ENCODE measurements at places on chromosomes 2 and 18. TPM values are rescaled to one million over a fixed set of nuclear protein-coding genes. Genes with fewer than 3 reads are reported as not detected.
A peak's percentile ranks its signal among the peaks of the same experiment; 100 is the strongest.

GRCh38 chr2:165427686-165428085, 41.8 kb upstream of the CSRNP3 start:
- no peak for DNase-seq
- H3K4me1 ChIP-seq: no peaks in the 10 kb centered on the region
- H3K4me3 ChIP-seq: no peak overlapping the region
- no peaks in the 10 kb centered on the region for H3K36me3 ChIP-seq
- no peaks in the 10 kb centered on the region for H3K27me3 ChIP-seq
- no peak overlapping the region for H3K27ac ChIP-seq

The OTOS gene
- total RNA-seq: not detected

DNA sequence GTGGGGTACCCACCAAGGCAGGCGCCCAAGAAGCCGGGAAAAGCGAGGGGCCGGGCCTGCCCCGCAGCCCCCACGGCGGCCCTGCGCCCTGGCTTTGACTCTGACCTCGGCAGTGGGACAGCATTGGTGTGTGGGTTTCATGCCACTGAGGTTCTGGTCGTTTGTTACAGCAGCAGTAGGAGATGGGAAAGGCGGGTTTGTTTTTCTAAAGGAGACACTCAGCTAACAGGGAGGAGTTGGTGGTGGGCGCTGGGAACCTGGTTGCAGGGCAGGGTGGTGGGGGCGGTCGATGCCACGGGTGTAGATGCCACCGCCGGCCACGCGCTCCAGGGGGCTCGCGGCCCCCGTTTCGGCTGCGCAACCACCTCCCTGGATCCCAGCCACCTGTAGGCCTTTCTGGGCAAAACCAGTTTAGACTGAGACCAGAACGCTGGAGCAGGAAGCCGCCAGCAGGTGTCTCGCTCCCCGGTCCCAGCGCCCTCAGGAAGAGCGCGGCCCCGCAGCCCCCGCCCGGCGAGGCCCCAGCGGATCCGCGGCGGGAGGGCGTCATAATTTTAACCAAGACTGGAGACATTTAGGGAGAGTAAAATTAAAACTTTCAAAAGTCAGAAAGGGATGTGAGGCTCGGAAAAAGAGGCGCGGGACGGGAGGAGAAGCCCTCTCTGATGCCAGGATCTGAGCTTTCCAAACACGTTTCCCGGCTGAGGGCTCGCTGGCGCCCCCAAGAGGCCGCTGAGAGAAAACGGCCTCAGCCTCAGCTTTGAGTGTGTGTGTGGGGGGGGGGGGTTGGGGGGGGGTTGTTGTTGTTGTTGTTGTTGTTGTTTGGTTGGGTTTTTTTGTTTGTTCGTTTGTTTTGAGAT, 17.4 kb downstream of the CIDEA start:
- no peaks in the 10 kb centered on the region for H3K36me3 ChIP-seq
- H3K27ac ChIP-seq: peak overlapping the region; percentile 81
- no peaks in the 10 kb centered on the region for H3K27me3 ChIP-seq
- DNase-seq: no peak

DNA sequence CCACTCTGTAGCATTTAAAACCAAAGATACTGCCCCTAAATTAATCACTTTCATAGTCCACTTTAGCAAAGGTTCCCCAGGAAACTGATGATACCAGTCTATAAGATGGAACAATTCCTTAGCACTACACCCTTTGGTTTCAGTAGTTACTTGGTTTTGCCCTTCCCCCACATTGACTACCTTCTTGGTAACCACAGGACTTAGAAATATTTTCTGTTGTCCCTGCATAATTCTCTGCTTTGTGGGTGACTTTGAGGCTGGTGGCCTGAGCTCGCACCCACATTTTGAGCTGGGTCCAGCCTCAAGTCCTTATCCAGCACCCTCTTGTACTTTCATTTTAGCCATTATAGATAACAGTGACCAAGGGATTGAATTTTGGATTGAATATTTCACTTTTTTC, 23.1 kb downstream of the ELP2 start:
- no peaks in the 10 kb centered on the region for H3K27me3 ChIP-seq
- peaks cover 33% of the 10 kb centered on the region for H3K36me3 ChIP-seq
- no peak for DNase-seq
- no peak overlapping the region for H3K27ac ChIP-seq
- no peaks in the 10 kb centered on the region for H3K4me1 ChIP-seq

- no peaks in the 10 kb centered on the region for H3K4me1 ChIP-seq
- H3K4me3 ChIP-seq: no peak overlapping the region
- no peaks in the 10 kb centered on the region for H3K36me3 ChIP-seq
- DNase-seq: no peak
- no peak overlapping the region for H3K27ac ChIP-seq
- H3K27me3 ChIP-seq: no peaks in the 10 kb centered on the region
Measured at GRCh38 chr2:158337018-158337417, 119.5 kb downstream of the CCDC148 start.

GRCh38 chr2:216478151-216478550, 20.5 kb upstream of the RPL37A start:
- no peak overlapping the region for H3K4me3 ChIP-seq
- DNase-seq: no peak
- H3K27me3 ChIP-seq: no peaks in the 10 kb centered on the region

GRCh38 chr18:12287684-12288402, 20.2 kb upstream of the TUBB6 start:
- H3K27ac ChIP-seq: peak overlapping the region; percentile 95
- H3K4me1 ChIP-seq: peaks cover 16% of the 10 kb centered on the region
- peak overlapping the region; percentile 72 for H3K4me3 ChIP-seq
- H3K36me3 ChIP-seq: no peaks in the 10 kb centered on the region
- H3K27me3 ChIP-seq: peaks cover 4% of the 10 kb centered on the region
- DNase-seq: no peak
